ENCODE measurements at places on chromosomes 5 and 9.

DNA sequence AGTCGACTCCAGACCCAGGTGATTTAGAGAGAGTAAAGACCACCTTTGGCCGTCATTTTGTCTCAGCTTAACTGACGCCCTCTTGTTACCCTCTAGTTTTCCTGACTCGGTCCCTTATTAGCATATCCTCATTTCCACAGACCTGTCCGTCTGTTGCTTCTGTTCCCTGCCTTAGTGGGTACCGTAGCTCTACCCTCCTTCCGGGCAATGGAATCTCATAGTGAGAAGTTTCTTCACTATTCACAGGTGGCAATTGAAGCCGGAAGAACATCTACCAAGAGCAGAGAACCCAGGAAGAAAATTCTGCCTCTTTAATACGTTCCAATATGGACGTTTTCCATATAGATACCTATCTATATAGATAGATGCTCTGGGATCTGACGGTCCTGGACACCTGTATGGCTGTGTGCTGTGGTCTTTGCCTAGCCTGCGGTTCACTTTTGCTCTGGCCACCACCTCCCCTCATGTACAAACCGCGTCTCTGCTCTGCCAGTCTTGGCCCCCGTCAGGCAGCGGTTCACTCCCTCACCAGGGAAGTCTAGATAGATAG lies 652 bp upstream of the TMEM161B start:
- peak; percentile 23 for DNase-seq

DNA sequence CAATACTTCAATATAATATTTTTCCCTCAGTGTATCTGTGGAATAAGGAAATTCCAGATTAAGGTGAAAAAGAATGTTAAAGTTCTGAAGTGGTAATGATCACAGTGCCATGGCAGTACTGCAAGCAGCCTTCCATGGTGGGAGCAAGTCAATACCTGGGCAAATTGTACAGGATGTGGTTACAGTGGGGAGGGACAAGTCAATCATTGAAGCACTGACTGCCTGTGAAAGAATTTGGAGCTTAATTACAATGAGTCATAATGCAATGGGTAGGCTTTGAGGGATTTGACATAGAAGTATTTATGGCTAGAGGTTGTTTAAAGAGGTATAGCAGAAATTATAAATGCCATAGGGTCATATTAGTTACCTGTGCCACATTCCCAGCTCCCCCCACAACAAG lies 786.5 kb upstream of the ACO1 start:
- peak; percentile 20 for DNase-seq

DNA sequence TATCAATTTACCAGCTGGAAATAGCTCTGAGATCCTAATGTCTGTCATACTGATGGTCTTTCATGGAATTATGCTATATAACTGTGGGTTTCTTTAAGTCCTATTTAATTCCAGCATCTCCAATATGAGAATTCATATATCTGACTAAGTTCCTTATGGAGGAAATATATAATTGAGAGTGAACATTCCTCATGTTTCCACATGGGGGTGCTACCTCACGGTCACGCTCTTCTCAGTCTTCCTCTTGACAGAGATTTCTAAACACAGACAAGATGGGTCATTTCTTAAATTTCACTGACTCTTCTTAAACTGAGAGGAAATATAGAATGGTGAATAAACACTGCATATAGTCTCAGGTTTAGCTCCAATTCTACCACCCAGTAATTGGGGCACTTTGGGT lies 212.1 kb downstream of the SLF1 start:
- no peak for DNase-seq

DNA sequence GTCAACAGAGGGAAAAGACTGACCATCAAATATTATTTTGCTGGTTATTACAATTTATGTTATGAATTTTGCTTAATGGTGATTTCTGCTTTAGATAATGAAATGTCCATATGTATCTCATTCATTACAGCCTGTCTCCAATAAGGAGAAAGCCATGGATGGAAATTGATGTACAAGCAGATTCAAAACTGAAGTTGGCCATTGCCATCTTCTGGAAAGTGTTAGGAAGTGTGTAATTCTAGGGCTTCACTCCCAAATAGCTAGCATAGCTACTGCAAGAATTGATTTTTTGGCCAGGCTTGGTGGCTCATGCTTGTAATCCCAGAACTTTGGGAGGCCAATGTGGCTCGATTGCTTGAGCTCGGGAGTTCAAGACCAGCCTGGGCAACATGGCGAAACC lies 45.8 kb downstream of the DYNC2I2 start:
- no peak for DNase-seq

DNA sequence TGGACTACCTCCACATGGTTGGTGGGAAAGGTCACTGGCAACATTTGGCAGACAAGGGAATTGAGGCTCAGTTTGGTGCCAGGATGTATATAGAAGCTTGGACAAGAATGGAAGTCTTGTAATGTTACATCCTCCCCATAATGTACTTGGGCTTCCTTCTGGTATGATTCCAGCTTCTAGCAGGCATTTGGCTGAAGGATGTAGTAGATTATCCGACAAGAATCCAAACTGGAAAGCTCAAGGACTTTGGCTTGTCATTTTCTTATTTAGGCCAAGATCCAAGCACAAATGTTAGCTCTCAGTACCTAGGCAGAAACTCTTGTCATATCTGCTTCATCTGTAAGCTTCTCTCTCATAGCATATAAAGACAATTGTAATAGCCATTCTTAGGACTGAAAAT lies 209.1 kb downstream of the MAPKAP1 start:
- no peak for DNase-seq

DNA sequence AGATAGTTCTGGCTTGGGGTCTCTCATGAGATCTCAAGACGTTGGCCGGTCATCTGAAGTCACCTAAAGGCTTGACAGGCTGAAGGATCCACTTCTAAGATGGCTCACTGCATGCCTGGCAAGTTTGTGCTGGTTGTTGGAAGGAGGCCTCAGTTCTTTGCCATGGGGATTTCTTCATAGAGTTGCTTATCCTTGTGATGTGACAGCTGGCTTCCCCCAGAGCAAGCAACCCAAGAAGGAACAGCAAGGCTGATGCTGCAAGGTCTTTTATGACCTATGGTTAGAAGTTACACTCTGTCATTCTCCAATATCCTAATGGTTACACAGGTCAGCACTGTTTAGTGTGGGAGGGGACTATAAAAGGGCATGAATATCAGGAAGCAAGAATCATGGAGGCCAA lies 20.7 kb upstream of the GRPEL2 start:
- DNase-seq, result no peak

- DNase-seq, result no peak
Observed at GRCh38 chr9:70053864-70054263, 10.2 kb downstream of the MAMDC2 start.

GRCh38 chr9:22913518-22913917 lies 466.9 kb downstream of the DMRTA1 start:
- no peak for DNase-seq

DNA sequence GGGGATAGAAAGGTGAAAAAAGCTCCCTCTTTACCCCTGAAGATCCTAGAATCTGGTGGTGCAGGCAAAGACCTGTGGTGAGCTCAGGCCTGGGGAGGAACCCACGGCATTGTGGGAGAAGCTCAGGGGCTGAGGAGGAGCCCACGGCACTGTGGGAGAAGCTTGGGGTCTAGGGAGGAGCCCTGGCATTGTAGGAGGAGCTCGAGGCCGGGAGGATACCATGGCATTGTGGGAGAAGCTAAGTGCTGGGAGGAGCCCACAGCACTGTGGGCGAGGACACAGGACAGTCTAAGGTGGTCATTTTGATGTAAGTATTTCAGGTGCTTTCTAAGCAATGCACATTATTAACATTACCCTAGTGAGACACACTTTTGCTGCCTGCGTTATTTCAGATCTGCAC lies 179.7 kb downstream of the HSD17B3 start:
- no peak for DNase-seq

DNA sequence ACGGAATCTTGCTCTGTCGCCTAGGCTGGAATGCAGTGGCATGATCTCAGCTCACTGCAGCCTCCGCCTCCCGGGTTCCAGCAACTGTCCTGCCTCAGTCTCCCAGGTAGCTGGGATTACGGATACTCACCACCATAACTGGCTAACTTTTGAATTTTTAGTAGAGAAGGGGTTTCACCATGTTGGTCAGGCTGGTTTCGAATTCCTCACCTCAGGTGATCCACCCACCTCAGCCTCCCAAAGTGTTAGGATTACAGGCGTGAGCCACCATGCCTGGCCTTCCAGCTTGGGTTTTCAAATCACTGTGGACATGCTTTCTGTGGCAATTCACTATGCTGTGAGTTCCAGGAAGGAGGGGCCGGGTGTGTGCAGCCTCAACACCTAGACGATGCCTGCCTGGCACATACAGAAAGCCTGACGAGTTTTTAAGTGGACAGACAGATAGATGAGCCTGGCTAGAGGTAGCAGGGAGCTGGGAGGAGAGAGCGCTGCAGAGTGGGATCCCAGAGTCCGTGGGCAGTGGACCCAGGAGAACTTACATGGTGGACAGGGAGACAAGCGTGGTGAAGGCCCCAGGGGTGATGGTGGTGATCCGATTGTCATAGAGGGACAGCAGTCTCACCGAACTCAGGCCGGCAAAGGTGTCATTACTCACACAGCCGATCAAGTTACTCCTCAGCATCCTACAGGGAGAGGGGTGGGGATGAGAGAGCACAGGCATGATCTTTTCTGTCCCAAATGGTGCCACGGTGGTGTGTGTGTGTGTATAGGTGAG lies 173.4 kb upstream of the PANK3 start:
- DNase-seq, result no peak

DNA sequence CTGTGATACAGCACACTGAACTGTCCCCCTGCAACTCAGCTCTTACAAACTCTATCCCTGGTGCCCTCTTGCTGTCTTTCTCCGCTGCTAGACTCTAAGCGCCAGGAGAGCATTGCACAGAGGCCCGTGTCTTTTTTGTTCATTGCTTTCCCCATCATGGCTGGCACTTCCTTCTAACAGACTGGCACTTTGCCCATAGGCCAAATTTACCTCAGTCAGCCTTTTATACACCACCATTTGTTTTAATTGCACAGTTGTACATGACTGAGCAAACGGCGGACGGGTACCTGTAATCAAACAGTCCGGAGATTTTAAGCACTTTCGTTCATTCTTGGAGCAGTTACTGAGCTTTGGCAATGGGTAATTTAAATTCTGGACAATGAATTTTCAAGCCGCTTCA lies 102.2 kb upstream of the CLINT1 start:
- no peak for DNase-seq

DNA sequence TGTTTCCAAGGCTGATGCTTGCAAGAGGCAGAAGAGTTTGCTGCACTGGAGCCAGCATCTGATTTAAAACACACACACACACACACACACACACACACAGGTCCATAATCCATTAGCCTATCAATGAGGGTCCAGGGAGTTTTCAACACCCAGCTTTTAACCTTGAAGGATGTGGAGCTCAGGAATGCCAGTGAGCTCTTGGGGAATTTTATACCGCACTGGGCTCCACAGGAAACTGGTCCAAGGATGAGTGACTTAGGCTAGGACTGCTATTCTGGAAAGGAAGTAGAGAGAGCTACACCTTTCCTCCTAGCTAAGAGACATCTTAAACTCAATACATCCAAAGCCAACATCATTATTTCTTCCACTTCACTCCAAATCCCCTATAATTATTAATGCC lies 942 bp upstream of the NRG2 start:
- DNase-seq, result no peak

GRCh38 chr9:127330501-127330900 lies 65.9 kb downstream of the GARNL3 start:
- no peak for DNase-seq

- DNase-seq, result no peak
Observed at GRCh38 chr5:177105691-177106476, 19.2 kb downstream of the FGFR4 start.

- no peak for DNase-seq
Observed at GRCh38 chr5:1538741-1539392, 15.1 kb upstream of the LPCAT1 start.

DNA sequence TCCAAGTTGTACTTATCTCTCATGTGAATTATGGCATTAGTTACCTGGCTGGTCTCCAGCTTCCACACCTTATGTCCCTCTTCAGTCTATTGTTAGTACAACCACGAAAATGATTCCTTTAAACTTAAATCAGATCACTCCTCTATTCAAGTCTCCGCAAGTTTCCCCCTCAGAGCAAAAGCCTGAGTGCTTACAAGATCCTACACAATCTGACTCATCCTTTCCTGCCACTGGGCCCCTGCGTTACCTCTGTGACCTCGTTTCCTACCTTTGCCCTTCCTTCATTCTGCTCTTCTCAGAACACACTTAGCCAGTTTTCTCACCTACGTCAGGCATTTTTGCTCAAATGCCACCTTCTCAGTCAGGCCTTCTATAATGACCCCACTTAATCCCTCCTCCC lies 45.1 kb upstream of the GLIS3 start:
- peak; percentile 82 for DNase-seq

- no peak for DNase-seq
Observed at GRCh38 chr5:112142769-112143270, 276.3 kb downstream of the EPB41L4A start.

GRCh38 chr5:72558383-72558782 lies 51.2 kb upstream of the ZNF366 start:
- DNase-seq, result no peak

DNA sequence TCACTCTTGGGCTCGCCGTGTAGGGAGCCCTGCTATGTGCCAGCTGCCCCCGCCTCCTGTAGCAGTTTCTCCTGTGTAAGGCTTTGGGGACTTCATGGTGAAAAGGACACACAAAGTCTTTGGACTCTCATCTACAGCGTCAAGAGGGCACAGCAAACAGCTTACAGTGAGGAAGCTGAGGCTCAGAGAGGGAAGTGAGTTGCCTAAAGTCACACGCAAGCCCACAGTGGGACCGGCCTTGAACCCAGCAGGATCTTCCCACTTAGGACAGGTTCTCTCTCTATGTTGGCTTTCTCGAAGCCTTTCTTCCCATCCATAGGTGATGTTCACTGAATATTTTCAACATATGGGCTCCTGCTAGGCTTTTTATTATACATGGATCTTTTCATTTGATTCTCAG lies 9.8 kb upstream of the PRRX2 start:
- DNase-seq, result no peak

GRCh38 chr5:160463740-160464465 lies 42.2 kb downstream of the PTTG1 start:
- DNase-seq, result no peak

GRCh38 chr5:68408345-68408871 lies 192.9 kb downstream of the PIK3R1 start:
- DNase-seq, result no peak

Measured in activated naive CD4-positive, alpha-beta T cell treated with anti-CD3 and anti-CD28 coated beads for 36 hours (primary cell).